CMK (cell line): ENCODE measurements at places on chromosomes 13 and 19.

GRCh38 chr19:43416951-43417623, 2.4 kb downstream of the TEX101 start:
- no peak for DNase-seq

DNA sequence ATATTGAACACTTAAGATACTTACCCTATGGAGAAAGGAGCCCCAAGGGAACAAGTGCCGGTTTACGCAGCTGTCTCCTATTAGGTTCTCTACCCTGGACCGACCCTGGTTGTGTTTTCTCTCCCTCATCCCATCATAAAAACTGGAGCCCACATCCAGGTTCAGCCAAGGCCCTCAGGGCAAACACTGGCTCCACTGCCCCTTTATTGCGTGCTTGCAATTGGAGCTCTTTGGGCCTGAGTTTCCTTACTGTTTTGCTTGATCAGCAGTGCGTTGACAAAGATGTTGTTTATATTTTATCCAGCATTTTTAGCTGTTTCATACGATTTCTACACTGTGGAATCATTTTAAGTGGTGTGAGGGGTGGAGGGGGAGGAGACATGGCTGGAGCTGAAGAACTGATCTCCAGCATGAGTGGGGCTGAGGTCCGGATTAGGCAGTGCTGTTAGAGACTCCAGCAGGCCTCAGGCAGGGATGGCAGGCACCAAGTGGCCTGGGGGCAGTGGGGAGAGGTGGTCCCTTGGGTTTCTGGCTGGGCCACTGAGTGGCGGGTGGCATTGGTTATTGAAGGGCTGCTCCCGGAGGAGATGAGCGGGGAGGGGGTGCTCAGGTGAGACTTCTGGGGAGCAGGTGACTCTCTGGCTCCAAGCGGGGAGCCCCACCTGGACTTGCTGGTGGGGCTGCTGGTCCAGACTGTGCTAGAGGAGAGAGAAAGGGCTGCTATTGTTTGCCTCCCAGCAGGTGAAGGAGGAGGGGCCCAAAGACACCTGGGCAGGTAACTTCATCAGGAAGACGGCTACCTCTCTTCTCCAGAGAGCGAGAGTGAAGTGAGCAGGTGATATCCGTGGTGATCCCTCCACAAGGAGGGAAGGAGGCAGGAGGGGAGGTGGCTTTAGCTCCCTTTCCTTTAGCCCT, 62.4 kb upstream of the RNF113B start:
- no peak for DNase-seq

DNA sequence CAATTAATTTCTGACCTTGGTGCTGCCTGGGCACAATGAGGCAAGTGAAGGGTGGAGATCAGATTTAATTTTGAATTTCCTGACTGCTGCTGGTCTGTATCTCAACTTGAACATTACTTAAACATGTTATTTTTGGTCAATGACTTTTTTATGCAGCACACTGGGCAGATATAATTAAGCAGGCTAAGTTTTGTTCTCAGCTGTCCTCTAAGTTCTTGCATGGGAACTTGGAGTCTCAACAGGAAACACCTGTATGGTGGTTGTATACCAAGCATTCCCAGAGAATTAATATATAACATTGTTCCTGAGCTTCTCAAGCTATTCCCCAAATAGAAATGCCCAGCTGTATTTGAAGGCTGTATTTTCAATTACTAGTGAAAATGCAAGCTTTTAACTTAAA, 113.5 kb upstream of the EDNRB start:
- no peak for DNase-seq

DNA sequence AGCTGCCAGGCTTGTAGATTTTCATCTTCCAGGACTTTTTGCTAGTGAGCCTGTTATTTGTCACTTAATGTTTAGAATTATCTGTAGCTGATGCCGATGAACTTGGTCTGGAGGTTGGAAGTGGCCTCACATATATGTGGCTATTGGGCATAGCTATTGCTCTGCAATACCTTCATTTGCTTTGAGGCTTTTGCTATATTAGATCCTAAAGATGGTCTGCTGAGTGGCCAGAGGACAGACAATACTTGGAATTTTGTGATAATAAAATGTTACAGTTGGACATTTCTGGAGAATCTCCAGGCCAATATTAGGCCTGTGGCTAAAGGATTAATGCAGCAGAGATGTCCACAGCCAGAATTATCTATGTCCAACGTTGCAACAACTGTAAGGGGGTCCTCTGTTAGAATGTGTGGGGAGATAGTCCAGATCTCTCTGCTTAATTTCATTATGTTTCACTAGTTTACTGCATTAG, 222.3 kb downstream of the GPC5 start:
- no peak for DNase-seq
